ENCODE measurements at places on chromosomes 7 and 10.

DNA sequence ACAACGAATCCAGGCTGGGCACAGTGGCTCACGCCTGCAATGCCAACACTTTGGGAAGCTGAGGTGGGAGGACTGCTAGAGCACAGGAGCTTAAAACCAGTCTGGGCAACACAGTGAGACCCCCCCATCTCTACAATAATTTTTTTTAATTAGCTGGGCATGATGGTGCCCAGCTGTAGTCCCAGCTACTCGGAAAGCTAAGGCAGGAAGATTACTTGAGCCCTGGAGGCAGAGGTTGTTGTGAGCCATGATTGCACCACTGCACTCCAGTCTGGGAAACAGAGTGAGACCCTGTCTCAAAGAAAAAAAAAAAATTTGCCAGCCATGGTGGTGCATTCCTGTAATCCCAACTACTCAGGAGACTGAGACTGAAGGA, 396.3 kb downstream of the KCNMA1 start:
- no peak for DNase-seq

DNA sequence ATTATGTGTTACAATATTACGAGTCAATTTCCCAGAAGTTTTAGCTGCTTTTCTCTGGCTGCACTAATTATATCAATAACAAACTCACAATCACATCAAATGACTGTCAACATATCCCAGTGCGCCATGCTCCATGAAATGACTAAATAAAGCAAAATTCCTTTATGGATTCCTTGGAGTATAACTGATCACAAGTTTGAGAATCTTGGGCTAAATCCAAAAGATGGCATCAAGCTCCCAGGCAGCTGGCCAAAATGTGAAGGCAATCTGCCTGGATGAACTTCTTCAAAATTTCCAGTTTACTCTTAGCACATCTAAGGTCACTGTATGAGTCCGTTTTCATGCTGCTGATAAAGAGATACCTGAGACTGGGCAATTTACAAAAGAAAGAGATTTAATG, 210.8 kb downstream of the CCSER2 start:
- peak; percentile 52 for DNase-seq

- no peak for DNase-seq
These were observed 72.5 kb upstream of the NME8 start for GRCh38 chr7:37775921-37776320.

- no peak for DNase-seq
These were observed 132.6 kb downstream of the VPS50 start for GRCh38 chr7:93364806-93365205.

GRCh38 chr10:29314726-29315125, 25.9 kb downstream of the LYZL1 start:
- no peak for DNase-seq

DNA sequence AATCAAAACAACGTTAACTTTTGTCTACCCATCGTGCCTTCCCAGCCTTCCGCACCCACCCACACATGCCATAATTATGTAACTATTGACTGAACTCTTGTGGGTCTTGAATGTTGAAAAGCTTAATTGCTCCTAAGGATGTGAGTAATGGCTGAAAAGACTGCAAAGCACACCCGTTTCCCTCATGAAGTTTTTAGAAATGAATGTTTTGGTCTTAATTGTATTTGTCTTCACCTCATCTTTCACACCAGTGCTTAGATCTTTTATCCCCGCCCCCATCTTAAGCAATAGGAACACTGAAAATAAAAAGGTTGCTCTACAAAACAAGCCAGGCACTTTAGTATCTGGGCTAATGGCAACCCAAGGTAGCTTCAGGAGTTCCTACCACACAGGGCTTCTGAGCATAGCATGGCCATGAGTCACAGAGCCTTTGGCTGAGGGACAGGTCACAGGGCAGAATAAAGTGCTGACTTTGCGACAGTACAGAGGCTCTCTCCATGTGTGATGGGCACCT, 690.5 kb downstream of the PARD3 start:
- no peak for DNase-seq

DNA sequence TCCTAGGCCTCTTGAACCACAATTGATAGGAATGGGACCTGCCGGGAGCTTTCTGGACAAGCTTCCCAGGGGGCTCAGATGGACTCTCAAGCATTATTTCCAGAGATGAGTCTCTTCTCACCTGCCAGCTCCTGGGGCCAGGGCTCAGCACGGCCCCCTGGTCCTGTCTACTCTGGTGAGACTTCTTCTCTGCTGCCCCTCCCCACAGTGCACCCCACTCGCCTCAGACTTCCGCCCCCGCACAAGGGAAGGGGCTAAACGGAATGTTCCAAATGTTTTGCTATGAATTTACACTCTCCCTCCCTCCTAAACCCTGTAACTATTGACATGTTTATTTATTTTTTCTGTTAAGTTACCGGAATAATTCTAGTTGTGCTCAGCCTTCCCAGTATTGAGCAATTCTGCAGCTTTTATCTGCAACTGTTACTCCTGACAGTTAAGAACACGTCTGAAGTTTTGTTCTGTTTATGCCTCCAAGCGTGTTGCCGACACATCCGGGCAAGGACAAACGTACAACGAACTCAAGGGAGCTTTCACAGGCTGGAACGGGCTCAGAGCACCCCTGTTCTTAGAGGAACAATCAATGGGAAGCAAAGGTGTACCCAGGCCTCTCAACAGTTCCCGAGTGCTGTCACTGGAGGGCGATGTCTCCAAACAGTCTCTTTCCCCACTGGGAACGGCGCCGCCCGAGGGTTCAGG, 55.2 kb downstream of the FHIP2A start:
- no peak for DNase-seq

GRCh38 chr10:31912898-31913850, 15.5 kb downstream of the ARHGAP12 start:
- DNase-seq, result no peak

DNA sequence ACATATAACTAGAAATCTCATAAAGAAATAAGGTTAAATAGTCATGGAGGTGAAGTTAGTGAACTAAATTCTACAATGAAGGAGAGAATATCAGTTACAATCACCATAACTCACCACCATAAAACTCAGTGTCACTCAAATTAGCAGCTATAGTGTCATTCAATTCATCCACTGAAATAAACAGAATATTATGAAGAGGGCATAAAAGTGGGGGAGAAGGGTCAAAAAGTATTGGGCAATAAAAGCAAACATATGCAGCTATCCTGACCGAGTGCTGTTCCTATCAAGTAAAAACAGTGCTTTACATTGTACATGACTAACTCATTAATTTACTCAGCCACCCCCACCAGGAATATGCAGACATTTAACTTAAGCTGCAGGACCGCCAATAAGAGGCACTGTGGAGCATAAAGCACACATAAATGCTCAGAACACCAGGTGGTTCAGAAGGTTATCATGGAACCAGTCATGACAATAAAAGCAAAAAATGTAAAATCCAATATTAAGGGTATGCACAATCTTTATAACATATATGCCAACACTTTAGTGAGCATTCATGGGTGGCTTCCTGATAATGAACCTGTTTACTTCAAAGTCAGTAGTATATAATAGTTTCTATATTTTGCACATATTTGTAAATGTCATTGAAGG, 95.5 kb upstream of the LAMB4 start:
- no peak for DNase-seq

DNA sequence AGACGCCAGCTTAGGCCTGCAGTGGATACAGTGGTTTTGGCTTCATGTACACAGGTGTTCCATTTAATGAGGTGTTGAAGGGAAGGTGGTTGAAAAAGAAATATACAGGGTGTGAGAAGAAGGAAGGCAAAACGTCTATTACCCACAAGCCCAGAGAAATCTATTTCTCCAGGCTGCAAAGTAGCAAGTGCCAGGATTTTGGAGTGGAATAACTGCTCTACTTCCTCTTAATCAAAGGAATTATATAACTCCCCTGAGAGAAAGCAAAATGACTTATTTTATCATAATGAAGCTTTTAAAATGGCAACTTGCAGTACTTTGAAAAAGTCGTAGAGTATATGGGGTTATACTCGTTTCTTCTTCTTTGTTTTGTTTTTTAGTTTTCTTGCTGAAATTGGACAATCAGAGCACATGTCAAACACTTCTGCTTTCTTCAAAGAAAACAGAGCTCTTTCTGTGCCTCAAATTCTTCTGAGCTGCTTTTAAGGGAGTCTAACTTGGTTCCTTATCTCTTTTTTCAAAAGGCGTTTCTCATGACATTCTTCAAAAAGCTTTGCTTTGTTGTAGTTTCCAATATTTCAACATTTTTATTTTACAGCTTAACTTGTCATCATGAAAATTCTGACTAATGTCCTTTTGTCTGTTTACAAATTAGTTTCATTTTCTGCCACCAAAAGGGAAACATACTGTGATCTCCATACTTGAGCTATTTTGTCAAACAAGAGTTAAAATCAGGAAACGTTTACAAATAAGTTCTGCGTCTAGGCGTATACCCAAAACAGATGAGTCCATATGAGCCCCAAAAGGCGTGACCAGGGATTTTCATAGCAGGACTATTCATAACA, 289.7 kb downstream of the FRMD4A start:
- no peak for DNase-seq

DNA sequence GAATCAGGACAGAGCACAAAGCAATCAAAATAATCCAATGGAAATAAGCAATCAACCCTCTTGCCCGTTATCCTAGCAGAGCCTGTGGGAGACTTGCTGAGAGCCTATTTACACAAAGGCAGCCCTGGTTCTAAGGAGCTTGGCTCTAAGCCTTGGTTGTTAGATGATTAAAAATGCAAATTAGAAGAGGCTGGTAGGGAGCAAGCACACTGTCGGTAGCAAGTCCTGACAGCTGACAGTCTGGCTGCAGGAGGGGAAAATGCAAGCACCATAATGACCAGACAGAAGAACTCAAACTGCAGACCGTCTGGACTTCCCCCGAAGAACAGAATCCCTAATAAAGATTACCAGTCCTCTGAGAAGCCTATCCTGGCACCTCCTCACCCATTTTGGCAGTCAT, 131.8 kb upstream of the CTTNBP2 start:
- DNase-seq, result no peak

DNA sequence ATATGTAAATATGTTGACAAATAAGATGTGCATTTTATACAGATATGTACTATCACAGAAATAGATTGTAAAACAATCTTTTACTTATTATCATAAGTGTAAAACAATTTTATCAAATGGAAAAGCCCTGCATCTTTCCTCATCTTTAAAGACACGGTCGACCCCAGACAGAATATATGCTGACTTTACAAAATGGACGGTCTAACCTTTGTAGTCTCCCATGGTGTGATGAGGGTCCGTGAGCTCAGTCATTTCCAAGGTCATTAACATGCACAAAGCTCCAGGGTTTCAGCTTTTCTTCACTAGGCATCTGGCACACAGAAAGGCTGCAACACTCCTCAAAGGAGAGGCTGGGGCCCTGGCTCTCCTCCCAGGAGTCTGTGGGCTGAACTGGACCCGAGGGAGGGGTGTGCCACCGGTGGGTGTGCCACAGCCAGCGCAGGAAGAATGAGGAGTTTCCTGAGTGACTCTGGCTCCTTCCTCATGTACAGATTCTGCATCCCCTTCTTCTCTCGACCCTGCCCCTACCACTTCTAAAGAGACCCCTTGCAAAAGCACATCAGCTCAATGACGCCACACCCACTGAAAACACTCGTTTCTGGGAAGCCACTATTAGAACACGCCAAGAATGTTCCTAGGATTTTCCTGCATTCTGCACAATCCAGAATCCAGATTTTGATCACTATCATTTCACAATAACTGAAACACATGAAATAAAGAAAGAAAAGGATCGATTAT, 26.2 kb upstream of the ABLIM1 start:
- no peak for DNase-seq

- DNase-seq, result no peak
These were observed 73.9 kb upstream of the PTN start for GRCh38 chr7:137417464-137417863.
